Myocyte (in vitro differentiated cells): ENCODE measurements at places on chromosomes 1 and 21. TPM values are rescaled to one million over a fixed set of nuclear protein-coding genes. Genes with fewer than 3 reads are reported as not detected.

DNA sequence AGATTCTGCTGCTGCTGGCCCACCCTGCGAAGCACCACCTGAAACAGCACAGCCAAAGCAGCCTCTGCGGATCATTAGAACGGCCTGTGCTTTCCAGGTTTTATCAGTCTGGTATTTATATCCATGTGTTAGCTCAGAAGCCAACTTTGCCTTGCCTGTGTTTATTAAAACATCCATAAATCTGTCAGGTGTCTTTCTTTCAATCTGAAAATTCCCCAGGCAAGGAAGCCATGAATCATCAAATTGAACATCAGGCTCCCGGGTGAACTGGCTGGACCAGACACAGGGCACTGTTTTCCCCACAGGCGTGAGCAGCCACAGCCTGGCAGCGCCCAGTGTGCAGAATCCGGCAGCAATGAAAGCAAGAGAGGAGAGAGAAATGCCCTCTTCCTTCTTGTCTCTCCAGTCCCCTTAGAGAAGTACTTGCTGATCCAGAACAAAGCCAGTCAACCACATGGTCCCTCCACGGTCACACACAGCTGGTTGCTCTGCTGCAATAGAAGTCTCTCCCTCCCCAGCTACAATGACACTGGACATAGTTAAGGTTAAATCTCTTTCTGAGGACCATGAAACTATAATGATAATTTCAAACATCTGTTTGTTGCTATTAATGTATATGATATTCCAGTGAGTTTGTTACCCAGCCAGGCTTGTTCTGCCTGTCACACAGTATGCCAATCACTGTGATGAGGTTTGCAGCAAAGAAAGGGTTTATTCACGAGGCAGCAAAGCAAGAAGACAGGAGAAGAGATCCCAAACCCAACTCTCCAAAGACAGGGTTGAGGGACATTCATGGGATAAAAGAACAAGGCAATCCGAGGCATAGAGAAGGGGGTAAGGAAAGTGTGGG lies 212.1 kb upstream of the FMN2 start:
- no peak for DNase-seq

GRCh38 chr1:83763361-83764095 lies 235.4 kb downstream of the TTLL7 start:
- no peak for DNase-seq

Gene CD34
- total RNA-seq: 4.3 and 7.9 TPM in 2 replicates

- DNase-seq: no peak
Measured at GRCh38 chr1:10519016-10519417, 44.3 kb downstream of the PEX14 start.

Gene ANGPTL3
- total RNA-seq: not detected in 2 replicates

DNA sequence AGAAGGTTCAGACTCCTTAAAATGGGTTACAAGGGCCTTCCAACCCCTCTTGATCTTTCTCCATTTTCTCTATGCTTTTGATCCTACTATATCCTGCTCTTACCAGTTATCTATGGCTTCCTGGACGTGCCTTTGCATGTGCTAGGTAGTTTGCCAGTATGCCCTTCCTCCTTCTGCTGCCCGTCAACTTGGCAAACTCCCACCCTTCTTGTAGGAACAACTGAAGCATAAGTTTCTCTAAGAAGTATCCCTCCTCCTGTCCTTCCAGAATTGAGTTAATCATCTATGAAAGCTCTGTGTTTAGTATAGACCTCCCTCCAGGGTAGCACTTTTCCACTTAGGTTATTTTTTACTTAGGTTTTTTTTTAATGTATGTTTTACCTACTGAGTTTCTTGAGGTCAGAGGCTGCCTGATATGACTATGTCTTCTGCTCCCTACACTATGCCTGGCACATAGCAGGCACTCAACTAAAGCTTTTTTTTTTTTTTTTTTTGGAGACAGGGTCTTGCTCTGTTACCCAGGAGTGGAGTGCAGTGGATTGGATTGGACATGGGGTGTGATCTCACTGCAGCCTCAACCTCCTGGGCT lies 10.0 kb upstream of the IGSF3 start:
- DNase-seq: no peak

DNA sequence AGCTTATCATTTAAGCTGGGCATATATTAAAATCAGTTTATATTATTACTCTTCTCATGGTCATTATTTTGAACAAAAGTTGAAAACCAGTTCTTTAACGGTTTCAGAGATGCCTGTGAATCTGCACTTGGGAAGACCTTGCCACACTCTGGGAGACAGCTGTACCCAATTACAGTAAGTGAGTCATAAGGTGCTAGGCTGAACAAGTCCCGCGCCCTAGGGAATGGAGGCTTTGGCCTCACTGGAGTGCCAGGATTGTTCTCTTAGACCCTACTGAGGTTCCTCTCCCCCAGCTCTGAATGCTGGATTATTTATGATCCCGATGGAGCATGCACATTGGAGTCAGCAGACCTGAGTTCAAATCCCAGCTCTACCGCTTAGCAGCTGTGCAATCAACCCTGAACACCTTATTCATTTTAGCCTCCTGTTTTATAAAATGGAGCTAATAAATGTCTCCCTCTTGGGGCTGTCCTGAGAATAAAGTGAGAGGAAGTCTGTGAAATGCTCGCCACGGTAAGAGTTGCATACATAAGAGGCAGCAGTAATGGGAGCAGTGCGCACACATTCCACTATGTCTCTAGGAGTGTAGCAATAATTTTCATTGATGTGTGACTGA lies 266.2 kb downstream of the FOXD2 start:
- peak; percentile 31 for DNase-seq

Gene NAXE
- total RNA-seq: 51.9 and 55.3 TPM in 2 replicates
